ENCODE measurements at places on chromosomes 6 and 20.

DNA sequence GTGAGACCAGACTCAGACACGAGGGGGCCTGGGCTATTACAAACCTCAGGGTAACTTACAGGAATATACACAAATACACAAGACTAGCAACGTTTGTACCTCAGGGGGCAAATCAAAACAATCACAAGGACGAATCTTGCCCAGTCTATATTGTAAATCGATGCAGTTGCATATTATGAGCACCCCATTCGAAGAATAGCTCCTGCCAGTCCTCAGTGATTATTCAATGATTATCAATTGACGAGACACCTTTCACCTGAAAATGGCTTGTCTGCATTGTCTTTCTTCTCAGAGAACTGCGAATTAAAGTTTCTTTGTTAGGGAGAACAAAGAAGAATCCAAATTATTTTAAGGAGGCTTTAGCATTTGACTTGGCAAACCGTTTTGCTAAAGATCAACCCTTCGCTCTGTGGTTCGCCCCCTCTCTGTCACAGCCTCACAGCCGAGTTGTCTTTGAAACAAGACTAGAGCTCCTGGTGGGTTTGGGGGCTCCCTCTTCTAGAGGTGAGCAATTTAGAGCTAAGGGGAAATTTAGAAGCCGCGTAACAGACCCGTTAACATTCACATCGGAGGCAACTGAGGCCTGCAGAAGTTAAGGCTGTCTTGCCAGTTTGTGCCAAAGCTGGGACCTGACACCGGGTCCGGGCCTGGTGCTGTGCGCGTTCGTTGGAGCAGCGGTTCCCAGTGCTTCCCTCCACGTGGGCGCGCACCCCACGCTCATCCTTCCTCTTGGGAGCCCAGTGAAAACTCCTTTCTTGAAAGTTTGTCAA, 24.9 kb upstream of the MAP3K7 start:
- no peak for DNase-seq

GRCh38 chr20:61354001-61354390, 101.9 kb downstream of the CDH4 start:
- DNase-seq: no peak

- peak; percentile 62 for DNase-seq
These were observed 11.7 kb upstream of the MAPK13 start for GRCh38 chr6:36118550-36119107.

DNA sequence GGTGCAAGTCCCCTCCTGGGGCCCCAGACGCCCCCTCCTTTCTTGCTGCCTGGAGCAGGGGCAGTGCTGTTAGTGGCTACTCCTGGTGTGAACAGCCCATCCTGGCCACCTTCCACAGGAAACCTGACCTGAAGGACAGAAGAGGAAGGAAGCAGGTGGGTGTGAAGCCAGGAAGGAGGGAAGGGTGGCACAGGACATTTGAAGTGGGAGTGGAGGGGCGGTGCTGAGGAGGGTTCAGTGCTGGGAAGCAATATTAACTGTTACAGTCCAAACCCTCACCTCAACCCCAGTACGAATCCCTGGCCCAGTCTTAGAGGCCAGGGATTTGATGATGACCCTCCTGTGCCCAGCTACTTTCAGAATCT, 766 bp downstream of the PRICKLE4 start:
- no peak for DNase-seq

- no peak for DNase-seq
These were observed 204.3 kb upstream of the PRSS16 start for GRCh38 chr6:27043244-27043643.

DNA sequence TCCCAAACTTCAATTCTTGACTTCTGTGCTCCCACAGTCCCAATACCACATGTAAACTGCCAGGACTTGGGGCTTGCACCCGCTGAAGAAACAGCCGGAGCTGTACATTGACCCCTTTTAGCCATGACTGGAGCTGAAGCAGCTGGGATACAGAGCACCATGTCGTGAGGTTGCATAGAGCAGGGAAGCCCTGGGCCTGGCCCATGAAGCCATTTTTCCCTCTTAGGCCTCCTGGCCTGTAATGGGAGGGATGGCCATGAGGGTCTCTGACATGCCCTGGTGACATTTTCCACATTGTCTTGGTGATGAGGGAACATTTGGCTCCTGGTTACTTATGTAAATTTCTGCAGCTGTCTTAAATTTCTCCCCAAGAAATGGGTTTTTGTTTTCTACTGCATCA, 9.8 kb downstream of the RHAG start:
- DNase-seq: no peak

DNA sequence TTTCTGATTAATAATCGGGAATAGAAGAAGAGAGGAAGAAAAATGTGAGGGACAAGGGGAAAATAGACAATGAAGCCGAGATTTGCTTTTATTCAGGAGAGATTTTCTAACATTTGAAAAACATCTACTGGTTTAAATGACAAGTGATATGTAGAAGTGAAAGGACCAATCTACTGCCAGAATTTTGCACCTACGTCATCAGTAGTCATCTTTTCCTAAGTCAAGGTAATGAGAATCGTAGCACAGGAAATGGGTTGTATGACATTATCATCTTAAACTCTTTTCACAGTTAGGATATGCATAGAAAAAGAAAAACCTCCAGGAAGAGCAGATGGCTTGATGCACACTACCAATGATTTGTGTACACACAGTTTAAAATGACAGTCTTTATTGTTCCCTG, 45.3 kb upstream of the RAB32 start:
- DNase-seq: no peak

DNA sequence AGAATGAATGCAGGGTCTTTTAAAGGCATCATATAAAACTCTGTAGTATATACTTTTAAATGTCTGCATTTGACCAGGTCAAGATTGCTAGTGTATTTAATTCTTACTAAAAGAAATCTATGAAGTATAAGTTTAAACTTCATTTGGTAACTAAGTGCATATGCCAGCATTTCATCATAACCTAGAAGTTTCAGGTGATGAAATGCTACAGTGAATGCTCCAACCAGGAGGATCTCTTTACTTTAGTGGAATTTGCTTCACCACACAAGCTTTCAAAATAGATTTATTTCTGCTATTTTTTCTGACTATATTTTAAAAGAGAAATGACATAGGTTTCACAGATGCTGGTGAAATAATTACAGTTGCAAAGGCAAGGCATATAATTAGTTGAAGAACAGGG, 141.9 kb downstream of the HIVEP2 start:
- DNase-seq: no peak

DNA sequence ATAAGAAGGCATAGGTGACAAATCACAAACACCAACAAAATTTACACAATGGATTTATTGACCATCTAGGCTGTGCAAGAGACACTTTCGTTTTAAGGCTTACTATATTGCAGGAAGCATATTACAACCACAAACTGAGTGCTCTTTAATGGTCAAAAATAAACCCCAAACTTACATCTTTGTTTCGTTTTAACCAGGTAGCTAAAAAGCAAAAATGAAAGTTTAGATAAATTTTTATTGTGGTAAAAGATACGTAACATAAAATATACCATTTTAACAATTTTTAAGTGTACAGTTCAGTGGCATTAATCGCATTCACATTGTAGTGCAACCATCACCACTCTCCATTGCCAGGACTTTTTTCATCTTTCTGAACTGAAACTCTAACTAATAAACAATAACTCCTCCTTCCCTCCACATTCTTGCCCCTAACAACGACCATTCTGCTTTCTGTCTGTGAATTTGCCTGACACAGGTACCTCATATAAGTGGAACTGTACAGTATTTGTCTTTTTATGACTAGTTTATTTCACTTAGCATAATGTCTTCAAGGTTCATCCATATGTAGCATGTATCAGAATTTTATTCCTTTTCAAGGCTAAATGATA, 32.3 kb upstream of the DUSP22 start:
- DNase-seq: no peak

- no peak for DNase-seq
These were observed 183.7 kb upstream of the JAG1 start for GRCh38 chr20:10857352-10858070.

DNA sequence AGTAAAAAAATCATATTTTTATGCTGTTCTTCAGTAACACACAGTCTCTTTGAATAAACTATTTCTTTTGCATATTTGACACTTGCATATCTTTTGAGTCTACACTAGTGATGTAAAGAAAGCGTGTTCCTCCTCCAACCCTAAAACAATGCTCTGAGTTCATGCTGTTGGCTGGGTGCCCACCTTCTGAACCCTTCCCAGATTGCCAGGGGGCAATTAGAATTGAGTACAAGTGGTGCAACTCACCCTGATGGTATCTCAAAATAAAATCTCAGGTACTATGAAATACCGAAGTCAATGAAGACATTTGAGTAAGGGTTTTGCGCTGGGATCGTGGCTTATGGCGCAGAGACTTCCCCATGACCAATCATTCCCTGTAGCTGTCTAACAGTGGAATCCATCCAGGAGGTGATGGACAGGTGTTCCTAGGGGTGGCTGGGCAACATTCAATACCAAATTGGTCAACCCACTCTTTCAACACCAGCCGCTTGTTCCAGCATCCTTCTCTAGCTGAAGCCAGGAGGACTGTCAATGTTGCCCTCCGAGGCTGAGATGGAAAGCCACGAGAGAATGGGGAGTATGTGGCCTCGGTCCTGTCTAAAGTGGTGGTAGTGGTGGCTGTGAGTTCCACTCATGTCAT, 94.4 kb upstream of the ZNFX1 start:
- no peak for DNase-seq

DNA sequence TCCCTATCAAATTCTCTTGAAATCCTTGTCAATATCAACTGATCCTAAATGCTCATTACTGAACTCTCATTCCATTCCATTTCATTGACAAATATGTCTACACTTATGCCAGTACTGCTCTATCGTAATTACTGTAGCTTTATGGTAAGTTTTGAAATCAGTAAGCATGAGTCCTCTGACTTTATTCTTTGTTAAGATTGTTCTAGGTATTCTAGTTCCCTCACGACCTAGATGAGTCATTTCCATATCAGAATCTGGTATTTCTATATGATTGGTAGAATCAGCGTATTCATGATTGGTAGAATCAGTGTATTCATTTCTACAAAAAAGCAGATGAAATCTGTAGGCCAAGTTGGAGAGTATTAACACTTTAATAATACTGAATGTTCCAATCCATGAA, 318.6 kb upstream of the RUNX2 start:
- DNase-seq: no peak

DNA sequence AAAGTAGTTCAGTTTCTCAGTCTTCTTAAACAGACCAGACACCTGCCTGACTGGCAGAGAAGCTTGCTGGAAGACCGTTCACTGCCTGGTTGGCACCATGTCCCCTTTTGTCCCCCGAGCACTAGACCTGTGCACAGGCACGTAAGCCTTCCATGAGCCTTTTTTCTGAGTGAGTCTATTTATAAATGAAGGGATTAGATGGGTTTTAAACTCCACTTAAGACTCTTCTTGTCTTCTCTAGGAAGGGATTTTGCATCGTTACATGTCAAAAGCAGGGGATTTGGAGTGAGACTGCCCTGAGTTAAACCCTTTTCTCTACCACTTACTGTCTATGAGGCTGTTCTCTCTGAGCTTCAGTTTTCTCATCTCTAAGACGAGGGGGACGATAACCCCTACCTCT, 37.6 kb downstream of the STK35 start:
- DNase-seq: no peak

DNA sequence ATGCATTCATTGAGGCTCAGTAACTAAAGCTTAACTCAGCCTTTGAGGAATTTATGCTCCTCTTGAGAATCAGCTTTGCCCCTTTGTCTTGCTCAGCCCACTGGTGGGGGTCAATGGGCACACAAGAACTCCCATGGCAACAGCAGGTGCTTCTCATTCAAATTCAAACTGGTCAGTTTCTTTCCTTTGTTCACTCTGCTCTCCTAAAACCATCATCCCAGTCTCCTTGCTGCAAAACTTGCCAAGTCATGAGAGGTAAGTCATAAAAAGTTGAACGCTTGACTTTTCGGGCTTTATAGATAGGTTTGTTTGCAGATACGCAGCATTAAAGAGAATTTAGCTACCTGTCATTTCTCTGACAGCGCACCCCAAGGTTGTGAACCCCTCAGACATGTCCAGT, 146.8 kb downstream of the TFAP2A start:
- no peak for DNase-seq

DNA sequence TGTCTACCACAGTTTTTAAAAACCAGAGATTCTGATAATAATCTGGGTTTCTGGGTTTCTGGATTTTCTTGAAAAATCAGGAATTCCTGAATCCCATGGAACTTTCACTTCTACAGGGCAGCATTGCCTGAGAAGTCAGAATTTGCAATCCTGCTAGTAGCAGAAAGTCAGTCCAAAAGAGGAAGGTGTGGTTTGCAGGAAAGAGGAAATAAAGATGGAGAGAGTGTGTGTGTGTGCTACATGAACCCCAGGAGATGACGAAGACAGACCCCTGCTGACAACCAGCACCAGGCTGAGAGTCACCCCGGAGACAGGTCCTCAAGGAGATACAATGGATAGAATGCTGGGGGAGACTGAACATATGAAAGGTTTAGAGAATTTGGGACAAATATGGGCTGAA, 44.9 kb downstream of the PRND start:
- no peak for DNase-seq

DNA sequence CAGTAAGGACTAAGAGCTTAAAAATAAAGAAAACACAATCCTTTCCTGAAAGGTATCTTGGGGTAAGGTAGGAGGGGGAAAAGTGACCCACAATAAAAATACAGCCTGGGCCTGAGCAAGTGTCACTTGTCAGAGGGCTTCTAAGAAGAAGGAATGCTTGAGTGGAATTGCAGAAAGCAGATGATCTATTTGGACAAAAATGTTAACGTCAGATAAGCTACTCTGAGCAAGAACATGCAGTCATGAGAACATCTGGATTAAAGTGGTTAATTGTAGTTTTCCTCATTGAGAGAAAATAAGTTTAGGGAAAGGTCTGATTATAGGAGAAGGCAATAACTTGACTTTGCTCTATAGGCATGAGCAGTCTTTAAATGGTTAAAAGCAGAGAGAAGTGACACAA, 581.9 kb downstream of the HTR1B start:
- no peak for DNase-seq

- no peak for DNase-seq
These were observed 68.5 kb upstream of the DUSP22 start for GRCh38 chr6:223763-224162.

GRCh38 chr6:112016320-112016719, 37.6 kb upstream of the CCN6 start:
- no peak for DNase-seq

GRCh38 chr6:125814481-125814880, 23.7 kb downstream of the NCOA7 start:
- DNase-seq: no peak

- no peak for DNase-seq
These were observed 351.4 kb downstream of the FOXA2 start for GRCh38 chr20:22232923-22233322.

GRCh38 chr20:11920083-11920482, 2.4 kb downstream of the BTBD3 start:
- DNase-seq: no peak

GRCh38 chr20:25227317-25227831, 20.5 kb upstream of the PYGB start:
- DNase-seq: no peak

GRCh38 chr6:378958-379409, 12.6 kb upstream of the IRF4 start:
- no peak for DNase-seq

GRCh38 chr6:89680150-89680549, 41.6 kb upstream of the LYRM2 start:
- DNase-seq: no peak

All from CD4-positive, alpha-beta T cell treated with Interleukin-6 at 100 ng/mL for 8 hours (primary cell).